ENCODE measurements at places on chromosomes 11 and 22.
A peak's percentile ranks its signal among the peaks of the same experiment; 100 is the strongest.

DNA sequence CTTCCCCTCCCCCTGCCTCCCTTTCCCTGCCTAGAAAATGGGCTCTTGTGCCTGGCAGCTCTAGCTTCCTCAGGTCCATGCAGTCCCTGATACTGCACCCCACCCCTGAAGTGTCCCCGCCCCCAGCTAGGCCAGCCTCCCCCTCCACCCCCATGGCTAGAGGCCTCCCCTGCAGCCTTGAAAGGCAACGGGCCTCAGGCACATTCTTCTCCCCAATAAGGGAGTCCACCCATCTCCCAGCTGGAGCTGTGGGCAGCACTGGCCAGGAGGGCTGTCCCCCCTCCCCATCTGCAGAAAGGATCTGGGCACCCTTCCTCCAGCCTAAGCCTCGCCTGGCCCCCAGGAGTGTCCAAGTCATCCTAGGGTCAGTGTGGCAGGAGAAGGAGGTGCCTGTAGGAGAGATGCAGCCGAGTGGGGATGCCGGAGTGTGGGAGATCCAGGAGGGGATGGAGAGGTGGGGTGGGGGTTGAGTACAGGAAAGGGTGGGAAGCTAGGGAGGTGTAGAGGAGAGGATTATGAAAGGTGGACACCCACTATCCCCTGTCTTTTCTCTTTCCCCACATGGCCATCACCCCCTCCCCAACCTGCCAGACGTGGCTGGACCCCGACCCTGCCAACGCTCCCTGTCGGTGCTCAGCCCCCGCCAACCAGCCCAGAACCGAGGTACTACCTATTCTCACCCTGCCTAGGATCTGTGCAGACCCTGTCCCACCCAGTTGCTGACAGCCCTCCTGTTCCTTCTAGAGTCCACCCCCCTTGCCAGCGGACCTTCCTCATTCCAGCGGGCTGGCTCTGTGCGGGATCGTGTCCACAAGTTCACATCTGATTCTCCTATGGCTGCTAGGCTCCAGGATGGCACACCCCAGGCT lies 9.3 kb downstream of the SMTN start:
- no peak for ATAC-seq

DNA sequence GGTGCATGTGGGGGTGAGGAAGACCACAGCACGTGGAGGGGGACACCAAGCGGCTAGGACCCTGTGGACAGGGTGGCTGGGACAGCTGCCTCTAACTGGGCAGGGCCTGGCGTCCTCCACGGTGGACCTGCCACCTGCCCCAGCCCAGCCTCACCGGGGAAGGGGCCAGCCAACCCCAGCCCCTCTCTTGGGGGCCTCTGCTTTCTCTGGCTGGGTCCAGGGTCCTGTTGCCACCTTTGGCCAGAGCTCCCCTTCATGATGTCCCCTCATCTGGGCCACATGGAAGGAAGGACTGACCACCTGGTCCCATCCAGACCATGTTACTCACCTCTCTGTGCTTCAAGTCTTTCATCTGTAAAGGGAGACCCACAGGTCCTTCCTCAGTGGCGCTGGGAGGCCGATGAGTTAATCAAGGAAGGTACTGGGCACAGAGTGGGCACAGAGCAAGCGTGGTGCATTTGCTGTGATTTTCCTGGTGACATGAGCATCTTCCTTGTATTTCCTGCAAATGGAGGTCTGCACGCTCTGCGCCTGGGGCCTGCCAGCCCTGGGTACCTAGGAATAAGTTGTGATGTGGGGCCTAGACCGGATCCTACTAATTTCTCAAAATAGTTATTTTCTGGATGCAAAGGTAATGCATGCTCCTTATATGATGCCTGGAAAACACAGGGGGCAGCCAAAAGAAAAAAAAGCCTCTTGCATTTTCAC lies 538.4 kb downstream of the TBC1D22A start:
- ATAC-seq, result no peak

DNA sequence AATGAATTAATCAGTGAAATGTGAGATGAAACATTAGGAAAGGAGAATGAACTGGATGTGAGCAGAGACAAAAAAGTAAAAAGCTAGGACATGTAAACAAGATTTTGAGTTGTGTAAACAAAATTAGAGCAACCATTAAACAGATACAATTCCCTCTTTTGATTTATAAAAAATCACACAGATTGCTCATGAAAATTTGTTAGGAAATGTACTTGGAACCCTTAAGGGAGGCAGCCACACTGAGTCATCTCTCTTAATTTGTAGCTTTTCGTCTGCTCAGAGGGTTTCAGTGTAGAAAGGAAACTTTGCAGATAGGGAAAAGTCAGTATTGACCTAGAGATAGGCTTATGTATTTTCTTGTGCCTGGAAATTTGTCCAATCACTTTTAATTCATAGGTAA lies 49.6 kb upstream of the ME3 start:
- no peak for ATAC-seq

GRCh38 chr11:111605681-111606080 lies 3.4 kb downstream of the SIK2 start:
- no peak for ATAC-seq

DNA sequence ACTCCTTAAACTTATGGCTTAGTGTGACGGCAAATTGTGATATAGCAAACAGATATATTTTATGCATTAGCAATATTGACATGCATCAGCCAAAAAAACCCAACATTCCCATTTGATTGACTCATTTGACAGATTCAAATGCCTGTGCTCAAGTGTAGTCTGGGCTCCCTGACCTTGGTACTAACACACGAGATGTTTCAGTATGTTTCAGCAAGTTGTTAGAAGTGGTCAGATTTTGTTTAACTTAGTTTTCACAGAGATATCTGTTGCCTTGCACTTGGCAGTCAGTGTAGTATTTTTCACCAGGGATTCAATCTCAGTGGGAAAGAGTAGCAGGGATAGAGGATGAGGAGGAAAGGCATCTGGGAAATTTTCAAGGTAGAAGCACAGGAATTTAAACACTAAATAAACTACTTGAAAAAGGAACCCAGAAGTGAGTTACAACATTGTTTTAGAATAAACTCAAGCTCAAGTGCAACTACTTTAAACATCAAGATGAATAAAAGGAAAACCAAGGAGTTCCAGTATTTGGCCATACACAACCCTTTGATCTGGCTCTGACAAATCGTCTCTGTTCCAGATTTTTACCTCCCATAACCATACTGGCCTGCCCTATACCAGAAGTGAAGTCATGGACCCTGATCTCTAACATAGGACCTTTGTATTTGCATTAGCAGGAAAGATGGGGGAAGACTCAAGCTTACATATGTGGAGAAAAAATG lies 56.5 kb upstream of the BLID start:
- ATAC-seq, result no peak

DNA sequence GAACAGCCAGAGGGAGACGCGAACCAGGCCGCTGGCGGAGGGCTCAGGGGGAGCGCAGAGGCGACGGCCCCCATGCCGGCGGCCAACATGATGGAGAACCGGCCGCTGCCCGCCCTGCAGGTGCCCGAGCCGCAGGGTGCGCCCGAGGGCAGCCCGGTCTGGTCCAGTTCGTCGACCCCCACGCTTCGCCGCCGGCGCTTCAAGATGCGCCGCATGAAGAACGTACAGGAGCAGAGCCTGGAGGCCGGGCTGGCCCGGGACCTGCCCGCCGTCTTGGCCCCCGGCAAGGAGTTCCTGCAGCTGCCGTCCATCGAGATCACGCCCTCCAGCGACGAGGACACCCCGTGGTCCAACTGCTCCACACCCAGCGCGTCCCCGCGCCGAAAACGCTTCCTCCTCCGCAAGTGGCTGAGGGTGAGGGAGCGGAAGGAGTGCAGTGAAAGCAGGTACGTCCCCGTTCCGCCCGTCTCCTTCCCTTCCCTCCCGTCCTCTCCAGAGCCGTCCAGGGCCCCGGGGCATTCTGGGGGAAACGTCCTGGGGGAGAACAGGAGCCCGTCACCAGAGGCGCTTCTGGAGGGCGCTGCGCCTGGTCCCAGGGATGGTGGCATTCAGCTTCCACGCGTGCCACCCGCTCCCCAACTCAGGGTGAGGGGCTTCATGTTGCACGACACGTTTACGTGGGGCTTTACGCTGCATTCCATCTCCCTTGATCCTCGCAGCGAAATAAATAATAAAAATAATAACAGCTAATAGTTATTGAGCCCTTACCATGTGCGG lies 840 bp downstream of the GRAMD1B start:
- peak; percentile 79 for ATAC-seq

DNA sequence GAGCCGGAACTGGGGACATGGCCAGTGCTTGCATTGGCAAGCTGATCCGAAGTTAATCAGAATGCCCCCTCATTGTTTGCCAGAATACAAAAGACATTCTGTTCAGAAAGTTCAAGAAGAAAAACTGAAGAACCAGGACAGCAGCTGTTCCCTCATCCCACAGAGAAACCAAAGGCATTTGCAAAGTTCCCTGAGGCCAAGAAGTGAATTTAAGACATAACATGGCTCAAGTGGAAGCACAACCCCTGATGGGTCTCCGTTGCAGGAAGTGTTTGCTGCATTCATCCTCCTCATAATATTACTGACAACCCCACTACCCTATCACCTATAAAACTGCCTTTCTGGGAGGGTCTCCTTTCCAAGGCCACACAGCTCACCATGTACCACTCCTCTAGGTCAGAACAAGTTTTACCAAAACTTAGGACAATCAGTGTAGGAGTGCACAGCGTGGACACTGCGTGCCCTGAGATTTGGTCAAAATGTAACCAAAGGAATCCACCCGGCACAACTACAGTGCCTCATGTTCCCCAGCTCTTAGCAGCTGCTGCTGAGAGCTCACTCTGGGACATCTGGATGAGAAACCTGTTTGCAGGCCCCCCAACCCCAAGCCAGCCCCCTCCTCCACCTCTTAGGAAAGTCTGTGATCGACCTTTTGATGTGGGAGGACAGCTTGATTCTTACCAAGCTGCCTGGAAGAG lies 101.6 kb upstream of the AKIP1 start:
- no peak for ATAC-seq

DNA sequence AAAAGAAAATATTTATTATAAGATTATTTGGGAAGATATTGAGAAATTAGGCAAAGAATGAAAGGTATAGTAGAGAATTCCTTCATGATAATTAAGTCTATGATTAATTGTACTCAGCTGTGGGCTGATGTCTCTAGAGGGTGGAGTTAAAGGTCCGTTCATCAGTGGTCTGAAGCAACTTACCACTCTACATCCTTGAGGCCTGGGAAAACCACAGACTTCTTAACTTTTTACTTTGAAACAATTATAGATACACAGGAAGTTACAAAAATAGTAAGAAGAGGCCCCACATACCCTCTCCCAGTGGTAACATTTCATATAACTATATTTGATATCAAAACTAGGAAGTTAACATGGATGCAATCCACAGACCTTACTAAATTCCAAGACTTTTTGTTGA lies 167.0 kb upstream of the NECTIN1 start:
- no peak for ATAC-seq

GRCh38 chr22:22986008-22986407 lies 84.3 kb upstream of the GNAZ start:
- no peak for ATAC-seq

- no peak for ATAC-seq
Measured at GRCh38 chr11:3859373-3859881, 4.0 kb downstream of the STIM1 start.

DNA sequence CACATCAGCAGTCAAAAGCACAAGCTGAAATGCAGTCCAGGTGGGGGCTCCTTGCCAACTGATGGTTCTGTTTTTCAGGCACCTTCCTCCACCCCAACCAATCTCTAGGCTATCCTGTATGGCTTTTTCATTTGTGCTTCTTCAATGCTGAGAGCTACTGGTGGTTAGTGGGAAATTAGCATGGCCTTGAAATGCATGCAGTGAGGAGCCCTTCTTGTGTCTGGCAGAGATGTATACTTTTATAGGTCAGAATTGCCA lies 167.4 kb downstream of the NAV2 start:
- no peak for ATAC-seq

DNA sequence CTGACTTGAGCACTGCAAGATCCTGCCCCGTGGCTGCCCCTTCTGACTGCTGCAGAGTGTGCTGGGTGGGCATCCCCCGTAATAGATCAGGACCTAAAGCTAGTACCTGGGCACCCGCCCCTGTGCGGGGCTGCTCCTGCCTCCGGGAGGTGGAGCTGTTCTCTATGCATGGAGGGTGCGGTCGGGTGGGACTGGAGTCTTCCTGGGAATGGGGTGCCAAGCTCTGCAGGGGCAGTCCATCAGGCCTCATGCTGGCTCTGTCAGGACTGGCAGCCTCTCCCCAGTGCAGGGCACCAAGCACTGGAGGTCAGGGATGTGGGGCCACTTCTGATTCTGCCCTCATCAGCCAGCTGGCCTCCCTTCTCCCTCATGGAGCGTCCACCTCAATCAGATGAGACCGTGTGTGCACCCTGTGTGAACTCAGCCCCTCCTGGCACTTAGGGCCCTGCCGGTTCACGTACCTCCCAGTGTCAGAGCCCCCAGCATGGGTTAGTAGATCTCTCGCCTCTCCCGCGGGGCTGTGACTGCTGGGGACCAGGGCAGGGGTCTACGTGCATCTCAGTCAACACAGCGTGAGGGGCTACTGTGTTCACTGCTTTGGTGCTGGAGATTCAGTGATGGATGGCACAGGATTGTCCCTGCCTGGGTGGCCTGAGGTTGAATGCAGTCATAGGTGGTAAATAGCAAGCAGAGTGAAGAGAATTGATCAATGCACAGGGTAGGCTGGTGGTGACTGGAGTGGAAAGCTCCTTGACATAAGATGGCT lies 30.8 kb downstream of the MPPED1 start:
- ATAC-seq, result no peak

- no peak for ATAC-seq
Measured at GRCh38 chr11:111423250-111423615, 44.2 kb upstream of the POU2AF1 start.

GRCh38 chr22:16967453-16968217 lies 40.4 kb downstream of the GAB4 start:
- no peak for ATAC-seq

DNA sequence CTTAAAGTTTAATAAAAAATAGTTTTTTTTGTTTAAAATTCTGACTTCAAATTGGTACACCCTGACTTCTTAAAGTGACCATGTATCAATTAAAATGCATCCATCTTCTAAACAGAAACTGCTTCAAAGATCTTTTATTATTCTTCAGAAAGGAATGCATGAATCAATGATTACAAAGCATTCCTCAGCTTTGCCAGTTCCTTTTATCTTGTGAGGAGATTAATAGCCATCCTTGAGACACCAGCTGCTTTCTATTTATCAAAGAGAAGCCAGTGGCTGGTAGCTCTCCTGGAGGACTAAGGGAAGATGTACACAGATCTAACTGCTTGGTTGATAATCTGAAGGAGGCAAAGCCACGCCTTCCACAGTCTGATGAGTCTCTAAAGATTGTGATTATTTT lies 2222.5 kb downstream of the LRRC4C start:
- ATAC-seq, result no peak

- no peak for ATAC-seq
Measured at GRCh38 chr11:69904161-69904973, 85.2 kb upstream of the FGF3 start.

GRCh38 chr11:111408789-111409727 lies 30.0 kb upstream of the POU2AF1 start:
- no peak for ATAC-seq

Data from esophagus mucosa (tissue), 1 donor.